Stimulated activated CD4-positive, alpha-beta T cell treated with anti-CD3 and anti-CD28 coated beads, TNF-alpha, amount 100 ng/mL, for 1 hour (primary cell): ENCODE measurements at places on chromosomes 3 and 15.

DNA sequence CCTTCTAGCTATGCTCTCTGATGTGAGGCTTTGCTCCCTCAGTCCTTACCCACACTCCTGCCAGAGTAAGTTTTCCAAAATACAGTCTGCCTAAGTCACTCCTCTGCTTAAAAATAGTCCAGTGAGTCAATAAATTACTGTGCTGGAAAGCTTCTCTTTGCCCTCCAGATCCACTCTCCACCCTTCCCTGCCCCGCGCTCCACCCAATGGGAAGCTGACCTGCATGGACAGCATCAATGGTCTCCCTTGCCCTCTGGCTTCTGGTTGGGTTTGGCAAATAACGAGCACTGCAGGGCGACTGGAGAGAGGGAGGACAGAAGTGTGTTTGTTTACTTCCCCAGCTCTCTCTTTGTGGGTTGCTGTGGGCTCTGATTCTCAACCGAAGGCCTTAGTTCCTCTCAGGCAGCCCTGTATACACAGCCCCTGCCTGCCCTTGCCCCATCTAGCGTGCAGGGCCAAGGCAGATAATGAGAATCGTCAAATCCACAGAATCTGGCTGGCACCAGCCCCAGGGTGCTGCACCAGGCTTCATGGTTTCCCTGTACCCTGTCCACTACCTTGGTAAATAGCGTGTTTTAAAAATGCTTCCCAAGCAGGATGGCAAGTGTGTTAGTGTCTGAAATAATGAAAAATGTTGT, 110.4 kb downstream of the ADAMTSL3 start:
- DNase-seq: no peak

DNA sequence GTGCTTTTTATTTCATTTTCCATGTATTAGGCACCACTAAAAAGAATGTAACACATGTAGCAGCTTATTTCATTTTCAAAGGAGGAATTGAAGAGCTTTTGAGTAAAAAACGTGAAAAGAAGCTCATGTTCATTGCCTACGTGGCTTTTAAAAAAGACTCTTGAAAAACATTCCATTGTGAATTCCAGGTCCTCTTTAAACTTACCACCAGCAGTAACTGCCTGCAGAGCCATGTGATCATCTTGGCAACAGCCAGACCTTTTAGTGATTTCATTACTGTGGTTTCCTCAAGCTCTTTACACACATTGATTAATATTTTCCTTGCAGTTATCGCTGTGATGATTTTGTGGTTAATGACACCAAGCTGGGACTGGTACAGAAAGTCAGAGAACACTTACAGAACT, 43.8 kb upstream of the FBXL22 start:
- no peak for DNase-seq

GRCh38 chr15:97978401-97979139, 18.1 kb downstream of the ARRDC4 start:
- DNase-seq: no peak

GRCh38 chr15:75830910-75831805, 12.1 kb upstream of the UBE2Q2 start:
- no peak for DNase-seq

DNA sequence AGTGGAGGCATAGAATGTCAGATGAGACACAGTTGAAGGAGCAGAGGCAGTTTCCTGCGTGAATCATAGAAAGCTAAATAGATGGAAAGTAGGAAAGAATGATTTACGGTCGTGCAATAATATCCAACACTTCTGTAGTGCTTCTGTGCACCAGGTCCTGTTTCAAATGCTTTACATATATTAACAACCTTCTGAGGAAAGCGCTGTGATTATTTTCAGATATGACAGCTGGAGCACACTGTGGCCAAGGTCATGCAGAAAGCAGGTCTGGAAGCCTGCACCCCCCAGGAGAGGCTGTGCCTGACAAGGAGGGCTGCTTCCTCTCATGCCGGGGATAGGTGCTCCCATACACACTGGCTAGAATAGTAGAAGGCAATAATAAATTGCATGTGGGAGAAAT, 104.5 kb downstream of the CHRNA7 start:
- DNase-seq: no peak

- no peak for DNase-seq
Measured at GRCh38 chr3:78994174-78995027, 773.4 kb downstream of the ROBO1 start.
